Activated CD4-positive, alpha-beta T cell treated with anti-CD3 and anti-CD28 coated beads for 1 hour (primary cell): ENCODE measurements at places on chromosomes 13 and 19.

DNA sequence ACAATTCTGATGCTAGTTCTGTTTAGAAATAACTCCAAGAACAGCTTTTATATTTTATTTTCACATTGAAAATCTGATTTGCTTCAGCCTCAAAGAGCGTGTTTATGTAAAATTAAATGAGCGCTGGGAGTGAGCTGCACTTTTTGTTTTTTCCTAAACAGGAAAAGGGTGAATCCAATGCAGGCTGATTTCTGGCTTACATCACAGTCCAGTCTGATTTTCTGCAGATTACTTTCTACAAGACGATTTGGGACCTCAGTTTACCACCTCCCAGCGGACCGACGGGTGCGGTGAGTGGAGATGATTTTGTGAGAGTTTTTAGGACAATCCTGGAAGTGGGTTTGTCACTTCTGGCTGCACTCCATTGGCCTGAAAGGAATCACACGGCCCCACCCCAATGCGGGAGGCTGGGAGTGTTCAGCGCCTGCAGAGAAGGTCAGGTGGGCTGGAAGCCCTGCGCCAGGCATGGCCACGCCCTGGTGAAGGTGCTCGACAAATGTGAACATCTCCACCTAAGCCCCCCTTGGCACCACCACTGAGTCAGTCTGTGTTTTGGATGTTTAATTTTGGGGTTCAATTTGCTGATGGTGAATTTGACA is 90.1 kb downstream of the ANKRD10 start:
- no peak for DNase-seq

DNA sequence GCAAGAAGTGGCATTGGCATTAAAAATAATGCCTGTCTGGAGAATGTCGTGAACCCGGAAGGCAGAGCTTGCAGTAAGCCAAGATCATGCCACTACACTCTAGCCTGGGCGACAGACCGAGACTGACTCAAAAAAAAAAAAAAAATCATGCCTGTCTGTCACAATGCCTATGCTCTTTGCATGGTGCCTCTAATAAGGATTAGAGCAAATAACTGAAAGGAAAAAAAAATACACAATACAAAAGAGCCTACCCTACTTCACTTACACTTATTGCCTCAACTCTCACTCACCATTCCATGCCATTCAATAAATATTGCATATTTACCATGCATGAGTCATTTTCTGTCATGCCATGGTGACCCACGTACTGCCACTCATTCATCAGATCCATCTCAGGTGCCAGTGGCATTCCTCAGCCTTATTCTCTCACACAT is 49.1 kb downstream of the TBC1D4 start:
- DNase-seq = no peak

DNA sequence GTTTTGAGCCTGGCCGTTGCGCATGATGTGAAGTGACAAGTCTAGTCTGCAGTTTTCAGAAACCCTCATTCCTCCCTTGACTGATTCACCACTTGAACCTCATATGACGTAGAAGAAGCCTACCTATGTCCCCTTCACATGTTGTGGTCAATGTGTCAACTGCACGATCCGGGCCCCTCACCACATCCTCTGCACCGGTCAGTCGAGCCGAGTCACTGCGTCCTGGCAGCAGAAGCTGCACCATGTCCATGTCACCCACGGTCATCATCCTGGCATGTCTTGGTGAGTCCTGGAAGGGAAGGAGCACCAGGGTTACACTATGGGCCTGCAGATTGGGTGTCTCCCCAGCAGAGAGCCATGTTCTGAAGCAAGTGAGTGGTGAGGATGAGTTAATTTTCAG is at the start of gene KIR2DL4:
Gene KIR2DL4 (plus strand): TSS at position 201 of the 400 bp plus-strand sequence. CDS start 42 bp downstream, at position 243.
- no peak for DNase-seq

GRCh38 chr19:55325172-55325571 is at the start of gene TMEM150B:
Gene TMEM150B, minus strand, starts transcription at chr19:55325341. Its CDS starts 4,305 bp downstream, at chr19:55321036.
- no peak for DNase-seq
